ENCODE measurements at places on chromosomes 12 and 14.

- DNase-seq: no peak
Observed at GRCh38 chr12:88243982-88244381, 101.9 kb downstream of the TMTC3 start.

- no peak for DNase-seq
Observed at GRCh38 chr12:92047393-92047826, 98.2 kb downstream of the BTG1 start.

DNA sequence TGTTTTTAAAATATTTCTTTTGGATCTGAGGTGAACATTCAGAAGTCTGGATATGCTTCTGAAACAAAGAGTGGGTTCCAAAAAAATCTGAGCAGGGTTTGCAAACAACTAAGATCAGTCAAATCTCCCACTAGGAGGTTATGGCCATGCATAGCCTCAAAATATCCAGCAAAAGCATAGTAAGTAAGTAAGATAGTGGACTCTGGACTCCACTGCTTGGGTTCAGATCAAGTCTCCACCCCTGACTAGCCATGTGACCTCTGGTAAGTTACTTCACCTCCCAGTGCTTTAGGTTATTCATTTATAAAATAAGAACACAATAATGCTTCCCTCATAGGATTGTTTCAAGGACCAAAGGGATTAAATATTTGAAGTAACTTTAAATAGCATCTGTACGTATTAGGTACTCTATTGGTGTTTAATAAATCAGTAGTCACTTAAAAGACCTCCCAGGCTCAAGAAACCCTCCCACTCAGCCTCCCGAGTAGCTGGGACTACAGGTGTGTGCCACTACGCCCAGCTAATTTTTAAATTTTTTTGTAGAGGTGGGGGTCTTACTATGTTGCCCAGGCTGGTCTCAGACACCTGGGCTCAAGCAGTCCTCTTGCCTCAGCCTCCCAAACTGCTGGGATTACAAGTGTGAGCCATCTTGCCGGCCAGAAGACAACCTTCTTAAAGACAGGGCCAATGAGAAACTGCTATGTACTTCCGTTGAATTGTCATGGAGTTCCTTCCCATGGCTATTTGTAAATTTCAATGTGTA is 95.7 kb upstream of the SOX5 start:
- DNase-seq: no peak

- DNase-seq: no peak
Observed at GRCh38 chr12:19277711-19278110, 148.2 kb downstream of the PLEKHA5 start.

- peak; percentile 78 for DNase-seq
Observed at GRCh38 chr12:43884683-43885410, 49.0 kb downstream of the TMEM117 start.

DNA sequence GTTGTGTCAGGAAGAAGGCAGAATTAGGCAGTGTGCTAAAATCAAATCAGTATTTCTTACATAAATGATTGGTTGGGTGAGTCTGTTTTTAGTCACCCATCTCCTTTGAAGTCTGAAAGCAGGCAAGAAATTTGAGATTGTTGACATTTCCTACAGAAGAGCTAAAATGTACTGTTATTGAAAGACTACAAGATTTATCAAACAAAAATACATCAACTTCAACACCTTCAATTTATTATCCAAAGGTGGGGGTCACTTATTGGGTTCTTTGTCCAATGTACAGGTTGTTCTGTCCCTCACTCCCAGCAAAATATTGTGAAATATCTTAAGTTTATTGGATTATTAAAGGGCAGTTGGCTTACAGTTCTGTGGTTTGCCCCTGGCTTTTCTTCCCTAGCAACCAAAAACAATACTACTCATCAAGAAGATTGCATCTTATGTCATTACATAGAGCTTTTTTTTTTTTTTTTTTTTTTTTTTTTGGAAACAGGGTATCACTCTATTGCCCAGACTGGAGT is 20.6 kb upstream of the PKP2 start:
- DNase-seq: no peak

- DNase-seq: no peak
Observed at GRCh38 chr14:60648249-60648933, 886 bp downstream of the SIX1 start.

GRCh38 chr14:31371646-31372045 is 48.7 kb downstream of the HEATR5A start:
- no peak for DNase-seq

- DNase-seq: no peak
Observed at GRCh38 chr14:88289234-88289633, 33.8 kb downstream of the KCNK10 start.

- DNase-seq: no peak
Observed at GRCh38 chr14:96901227-96901626, 104.0 kb downstream of the VRK1 start.

GRCh38 chr12:5210179-5210922 is 166.7 kb downstream of the KCNA5 start:
- no peak for DNase-seq

- DNase-seq: no peak
Observed at GRCh38 chr12:33330940-33331339, 108.7 kb downstream of the SYT10 start.

DNA sequence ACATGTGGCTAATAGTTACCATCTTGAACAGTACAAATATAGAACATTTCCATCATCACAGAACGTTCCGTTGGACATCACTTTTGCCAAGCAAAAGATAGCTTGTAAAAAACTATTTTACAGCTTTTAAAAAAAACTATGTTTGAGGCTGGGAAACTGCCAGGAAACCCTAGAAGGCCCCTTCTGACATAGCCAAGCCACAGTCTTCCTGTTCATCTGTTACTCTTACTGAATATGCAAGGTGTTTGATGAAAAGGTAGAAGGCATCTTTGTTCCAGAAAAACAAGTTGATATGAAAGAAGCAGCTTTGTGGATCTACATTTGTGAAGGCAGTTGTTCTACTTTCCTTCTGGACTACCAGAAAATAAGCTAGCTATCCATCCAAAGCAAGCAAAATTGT is 23.6 kb upstream of the WNK1 start:
- DNase-seq: no peak

GRCh38 chr12:88781909-88782308 is 201.6 kb upstream of the KITLG start:
- no peak for DNase-seq

DNA sequence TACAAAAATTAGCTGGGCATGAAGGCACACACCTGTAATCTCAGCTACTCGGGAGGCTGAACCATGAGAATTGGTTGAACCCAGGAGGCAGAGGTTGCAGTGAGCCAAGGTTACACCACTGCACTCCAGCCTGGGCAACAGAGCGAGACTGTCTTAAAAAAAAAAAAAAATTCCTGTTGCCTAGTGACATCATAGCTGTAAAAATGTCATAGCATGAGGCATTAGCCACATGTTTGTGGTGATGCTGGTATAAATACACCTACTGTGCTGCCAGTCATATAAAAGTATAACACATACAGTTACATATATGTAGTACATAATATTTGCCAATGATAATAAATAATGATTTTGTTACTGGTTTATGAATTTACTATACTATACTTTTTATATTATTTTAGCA is 22.2 kb downstream of the SLC41A2 start:
- no peak for DNase-seq

DNA sequence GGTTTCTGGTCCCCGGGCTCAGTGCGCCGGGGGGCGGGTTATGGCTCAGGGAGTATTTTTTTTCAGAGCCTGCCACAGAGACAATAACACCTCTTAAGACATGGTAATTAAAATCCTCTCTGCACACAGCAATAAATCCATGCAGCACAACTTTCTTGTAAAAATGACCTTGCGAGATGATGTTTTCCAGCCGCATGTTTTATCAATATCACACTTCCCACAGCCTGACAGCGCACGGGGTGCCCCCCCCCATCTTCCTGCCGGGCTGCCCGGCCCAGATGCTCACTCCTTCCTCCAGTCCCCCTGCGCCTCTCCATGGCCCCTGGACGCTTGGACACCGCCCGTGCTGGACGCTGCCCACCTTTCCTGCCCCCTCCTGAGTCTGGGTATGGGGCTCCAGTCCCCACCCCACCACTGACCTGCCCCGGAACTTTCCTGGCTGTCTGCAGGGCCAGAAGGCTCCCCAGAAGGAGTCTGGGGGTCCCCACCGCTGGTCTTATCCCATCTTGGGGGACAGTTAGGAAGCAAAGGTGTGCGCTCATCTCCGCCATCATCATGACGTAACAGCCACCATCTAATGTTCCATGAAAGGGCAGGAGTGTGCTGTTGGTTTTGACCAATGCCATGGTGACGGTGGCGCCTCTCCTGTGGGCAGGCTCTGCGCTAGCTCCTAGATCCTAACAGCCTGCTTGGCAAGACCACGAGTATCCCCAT is 182.9 kb downstream of the KIF26A start:
- DNase-seq: no peak

GRCh38 chr14:67641902-67642749 is 22.4 kb downstream of the ARG2 start:
- DNase-seq: no peak

GRCh38 chr12:118025168-118025567 is 8.7 kb downstream of the RFC5 start:
- no peak for DNase-seq

- no peak for DNase-seq
Observed at GRCh38 chr14:92702441-92702918, 45.9 kb downstream of the LGMN start.

DNA sequence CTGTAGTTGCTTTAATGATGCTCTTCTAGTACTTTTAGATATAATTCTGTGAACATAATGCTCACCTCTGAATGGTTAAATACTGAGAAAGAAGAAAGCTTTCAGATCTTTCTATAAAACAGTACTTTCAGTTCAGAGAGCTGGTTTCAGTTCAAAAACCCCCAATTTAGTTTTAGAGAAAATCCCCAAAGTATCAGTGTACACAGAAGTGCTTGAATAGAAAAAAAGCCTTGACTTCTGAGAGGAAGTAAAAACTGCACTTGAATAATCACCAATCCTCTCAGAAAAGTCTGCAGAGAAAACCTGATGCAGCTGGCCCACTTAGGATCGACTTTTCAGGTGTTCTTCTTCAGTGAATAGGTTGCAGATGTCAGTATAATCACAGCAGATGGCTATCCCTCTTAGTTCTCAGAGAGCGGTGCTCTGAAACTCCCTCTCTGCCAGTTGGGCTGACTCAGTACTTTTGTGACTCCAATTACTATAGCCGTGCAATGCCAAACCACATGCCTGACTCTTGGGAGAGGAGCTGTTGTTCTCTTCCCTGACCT is 616.3 kb downstream of the LRFN5 start:
- DNase-seq: peak; percentile 8

DNA sequence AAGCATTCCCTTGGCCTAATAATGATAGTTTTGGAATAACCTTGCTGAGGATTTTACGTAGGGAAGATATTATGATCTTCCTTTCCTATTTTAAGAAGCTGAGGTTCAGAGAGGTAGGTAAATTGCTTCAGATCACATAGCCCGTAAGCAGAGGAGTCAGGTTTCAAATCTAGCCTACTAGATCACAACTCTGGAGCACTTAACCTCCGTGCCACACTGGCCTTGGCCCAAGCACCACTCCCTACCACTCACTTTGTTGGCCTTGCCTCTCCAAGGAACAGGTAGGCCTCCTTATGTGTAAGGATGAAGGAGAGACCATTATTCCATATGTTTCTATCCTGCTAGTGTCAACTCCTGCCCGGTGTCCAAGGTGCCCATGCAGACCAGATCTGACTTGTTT is 12.4 kb upstream of the ACOT1 start:
- no peak for DNase-seq

GRCh38 chr14:35809597-35809996 is 502 bp upstream of the RALGAPA1 start:
- no peak for DNase-seq

- no peak for DNase-seq
Observed at GRCh38 chr12:132363661-132364347, 34.4 kb upstream of the GALNT9 start.

DNA sequence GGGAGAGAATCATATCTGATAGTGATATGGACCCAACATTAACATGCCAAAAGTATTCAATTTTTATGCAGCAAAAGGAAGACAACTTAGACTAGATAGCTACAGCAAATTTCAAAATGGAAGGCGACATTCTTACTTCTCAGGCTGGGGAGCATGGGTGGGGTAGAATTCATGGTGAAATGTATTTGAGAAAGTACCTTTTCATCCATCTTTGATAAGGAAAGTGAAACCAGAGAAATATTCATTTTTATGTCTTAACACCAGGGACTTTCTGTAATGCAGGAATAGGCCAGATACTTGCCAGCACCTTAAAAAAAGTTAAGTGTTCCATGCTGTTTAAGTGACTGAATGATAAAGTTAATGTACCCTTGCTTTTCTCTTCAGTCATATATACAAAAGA is 13.4 kb downstream of the BTG1 start:
- DNase-seq: no peak

DNA sequence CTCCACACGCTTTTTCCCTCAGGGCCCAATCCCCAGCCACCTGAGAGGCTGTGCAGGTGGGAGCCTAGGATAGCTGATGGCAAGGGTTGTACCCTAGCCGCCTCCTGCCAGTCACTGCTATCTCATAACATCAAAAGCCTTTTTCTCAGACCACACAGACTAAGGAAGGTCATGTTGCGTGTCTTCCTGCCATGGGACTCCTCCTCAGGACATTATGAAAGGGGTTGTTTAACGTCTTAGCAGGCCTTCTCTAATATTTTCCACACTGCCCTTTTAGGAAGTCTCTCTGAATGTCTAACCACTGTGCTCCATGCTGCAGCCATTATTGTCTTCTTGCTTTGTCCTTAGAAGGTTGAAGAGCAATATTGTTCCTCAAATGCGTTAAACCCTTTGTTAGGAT is 7.6 kb upstream of the SMUG1 start:
- no peak for DNase-seq

GRCh38 chr14:20760950-20761349 is 7.3 kb upstream of the EDDM3B start:
- DNase-seq: no peak

- no peak for DNase-seq
Observed at GRCh38 chr12:56014205-56014604, 6.6 kb upstream of the IKZF4 start.

DNA sequence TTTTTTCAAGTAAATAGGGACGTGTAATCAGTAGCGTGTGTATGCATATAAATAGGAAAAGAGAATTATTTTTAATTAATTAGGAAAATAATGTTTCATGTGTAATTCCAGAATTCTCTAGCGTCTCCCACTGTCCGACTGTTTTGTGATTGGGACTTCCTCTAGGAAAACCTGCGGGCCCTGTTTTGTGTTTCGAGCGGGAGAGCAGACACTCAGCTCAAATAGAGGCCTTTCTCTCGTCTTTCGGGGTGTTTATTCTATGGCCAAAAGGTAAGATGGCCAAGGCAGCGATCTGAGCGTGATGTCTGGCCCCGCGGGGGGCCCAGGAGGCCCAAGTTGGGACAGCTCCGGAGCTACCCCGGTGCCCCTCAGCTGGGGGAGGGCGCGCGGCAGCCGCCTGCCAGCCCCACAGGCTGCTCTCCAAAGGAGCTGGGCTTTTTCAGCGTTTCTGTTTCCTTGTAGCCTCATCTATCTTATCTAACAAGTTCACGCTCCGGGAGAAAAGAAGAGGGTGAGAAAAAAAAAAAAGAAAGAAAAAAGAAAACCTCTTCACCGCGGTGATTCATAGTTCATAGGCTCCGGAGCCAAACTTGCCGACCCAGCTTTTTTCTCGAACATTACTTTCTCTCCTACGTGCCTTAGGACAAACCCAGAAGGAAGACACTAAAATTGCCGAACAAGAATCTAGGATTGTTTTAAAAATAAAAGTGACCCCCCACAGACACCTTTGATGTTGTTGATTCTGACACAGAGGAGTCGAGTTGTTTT is 7.5 kb upstream of the FOXG1 start:
- DNase-seq: no peak
